ENCODE measurements at places on chromosomes 12 and 14.

DNA sequence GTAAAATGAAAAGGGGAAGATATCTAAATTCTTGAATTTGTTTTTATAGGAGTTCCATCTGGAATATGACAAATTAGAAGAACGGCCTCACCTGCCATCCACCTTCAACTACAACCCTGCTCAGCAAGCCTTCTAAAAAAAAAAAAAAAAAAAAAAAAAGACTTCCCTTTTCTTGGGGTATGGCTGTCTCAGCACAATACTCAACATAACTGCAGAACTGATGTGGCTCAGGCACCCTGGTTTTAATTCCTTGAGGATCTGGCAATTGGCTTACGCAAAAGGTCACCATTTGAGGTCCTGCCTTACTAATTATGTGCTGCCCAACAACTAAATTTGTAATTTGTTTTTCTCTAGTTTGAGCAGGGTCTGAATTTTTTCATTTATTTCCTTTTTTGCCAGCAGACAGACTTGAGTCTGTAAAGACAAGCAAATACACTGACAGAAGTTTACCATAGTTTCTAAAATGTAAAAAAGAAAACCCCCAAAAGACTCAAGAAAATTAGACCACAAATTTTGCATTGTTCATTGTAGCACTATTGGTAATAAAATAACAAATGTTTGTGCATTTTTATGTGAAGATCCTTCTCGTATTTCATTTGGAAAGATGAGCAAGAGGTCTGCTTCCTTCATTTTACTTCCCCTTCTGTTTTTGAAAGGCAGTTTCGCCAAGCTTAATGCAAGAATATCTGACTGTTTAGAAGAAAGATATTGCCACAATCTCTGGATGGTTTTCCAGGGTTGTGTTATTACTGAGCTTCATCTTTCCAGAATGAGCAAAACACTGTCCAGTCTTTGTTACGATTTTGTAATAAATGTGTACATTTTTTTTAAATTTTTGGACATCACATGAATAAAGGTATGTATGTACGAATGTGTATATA lies 12.1 kb upstream of the KCNMB4 start:
- no peak for DNase-seq

GRCh38 chr12:62732861-62733427 lies 202.0 kb downstream of the PPM1H start:
- peak; percentile 88 for DNase-seq

DNA sequence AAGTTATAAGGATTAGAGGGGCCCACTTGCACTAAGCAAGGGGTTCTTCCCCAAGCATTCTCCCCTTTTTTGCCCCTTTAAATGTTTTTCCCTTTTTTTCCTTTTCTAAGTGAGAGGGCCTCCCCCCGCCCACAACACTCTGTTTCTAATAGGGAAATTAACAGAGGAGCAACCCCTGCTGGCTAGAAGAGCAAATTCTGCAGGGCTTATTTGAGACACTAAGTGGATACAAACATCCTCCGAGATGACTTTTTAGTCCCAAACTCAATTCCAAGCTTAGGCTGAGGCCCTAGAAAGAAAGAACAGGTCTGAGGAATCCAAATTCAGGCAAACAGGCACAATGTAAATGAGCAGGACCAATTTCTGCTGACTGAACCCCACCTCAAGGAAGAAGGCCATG lies 138.9 kb downstream of the GPR65 start:
- DNase-seq, result no peak

DNA sequence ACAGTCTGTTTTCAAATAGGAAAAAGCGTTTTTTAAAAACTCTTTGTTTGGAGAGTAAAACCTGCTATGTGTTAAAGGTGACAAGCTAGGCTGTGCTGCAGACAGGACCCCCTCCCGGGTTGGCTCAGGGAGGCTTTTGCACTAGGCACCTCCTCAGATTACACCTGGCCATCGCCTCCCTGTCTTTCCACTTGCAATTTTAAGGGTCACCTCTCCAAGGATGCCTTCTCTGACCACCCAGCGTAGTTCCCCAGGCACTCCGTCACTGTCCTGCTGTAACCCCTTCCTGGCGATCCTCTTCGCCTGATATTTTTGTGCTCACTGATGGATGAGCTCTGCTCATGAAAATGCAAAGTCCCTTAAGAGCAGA lies 80.7 kb downstream of the NTF3 start:
- no peak for DNase-seq

DNA sequence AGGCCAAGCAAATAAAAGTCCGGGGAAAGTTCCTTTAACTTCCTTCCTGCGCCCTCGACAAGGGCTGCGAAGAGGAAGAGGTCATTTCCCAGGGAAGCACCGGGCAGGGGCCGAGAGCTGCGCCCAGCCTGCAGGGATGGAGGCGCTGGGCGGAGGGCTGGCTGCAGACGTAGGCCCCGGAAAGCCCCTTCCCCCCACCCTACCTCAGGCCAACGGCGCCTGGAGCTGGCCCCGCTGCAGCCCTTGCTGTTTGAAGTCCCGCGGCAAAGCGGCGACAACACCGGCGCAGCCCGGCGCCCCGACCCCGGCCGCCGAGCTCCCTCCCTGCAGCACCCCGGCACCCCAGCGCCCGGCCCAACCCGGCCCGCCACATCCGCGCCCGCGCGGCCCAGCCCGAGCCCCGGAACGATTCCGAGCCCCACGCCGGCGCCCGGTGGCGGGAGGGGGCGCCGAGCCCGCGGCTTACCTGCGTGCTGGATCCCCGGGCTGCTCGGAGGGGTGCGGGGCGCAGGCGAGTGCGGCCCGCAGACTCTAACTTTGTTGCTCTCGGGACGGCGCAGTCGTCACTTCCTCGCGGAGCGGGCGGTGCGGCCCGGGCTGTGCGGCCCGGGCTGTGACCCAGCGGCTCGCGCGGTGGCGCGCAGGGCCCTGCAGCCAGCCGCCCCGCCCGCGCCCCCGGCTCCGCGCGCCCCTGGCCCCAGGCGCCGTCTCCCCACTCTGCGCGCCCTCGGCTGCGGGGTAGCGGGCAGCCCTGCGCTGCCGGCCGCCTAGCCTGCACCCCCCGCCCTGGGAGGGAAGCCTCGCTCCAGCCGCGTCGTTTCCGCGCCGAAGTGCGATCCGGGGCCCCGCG lies 64.8 kb upstream of the PTGR2 start:
- no peak for DNase-seq

DNA sequence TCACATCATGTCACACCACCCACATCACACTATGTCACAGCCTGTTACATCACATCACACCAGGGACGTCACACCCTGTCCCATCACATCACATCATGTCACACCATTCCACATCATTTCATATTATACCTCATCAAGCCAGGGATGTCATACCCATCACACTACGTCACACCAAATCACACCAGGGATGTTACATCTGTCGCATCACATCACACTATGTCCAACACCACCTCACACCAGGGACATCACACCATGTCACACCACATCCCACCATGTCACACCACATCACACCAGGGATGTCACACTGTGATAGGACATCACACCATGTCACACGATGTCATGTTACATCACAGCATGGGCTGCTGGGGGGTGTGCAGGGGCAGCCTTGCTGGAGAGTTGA lies 110.6 kb downstream of the TMEM121 start:
- DNase-seq, result no peak

- DNase-seq, result no peak
These were observed 7.1 kb upstream of the ASB8 start for GRCh38 chr12:48164451-48164850.

DNA sequence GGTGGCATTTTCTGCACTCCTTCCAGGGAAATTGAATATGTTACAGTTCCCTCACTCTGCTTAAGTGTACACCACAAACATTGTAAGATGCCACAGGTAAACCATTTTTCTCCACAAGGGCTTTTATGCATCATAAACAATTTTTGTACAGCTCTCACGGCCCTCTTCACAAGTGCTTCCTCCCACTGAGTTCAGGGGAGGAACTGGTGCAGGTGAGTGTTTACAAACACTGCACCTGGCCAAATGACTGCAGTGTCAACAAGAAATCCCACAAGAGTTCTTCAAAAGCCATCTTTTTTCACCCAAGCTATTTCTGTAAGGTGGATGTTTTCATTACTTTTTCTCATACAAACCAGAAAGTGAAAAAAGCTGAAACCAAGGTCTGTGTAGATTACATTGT lies 973.2 kb downstream of the AACS start:
- no peak for DNase-seq

DNA sequence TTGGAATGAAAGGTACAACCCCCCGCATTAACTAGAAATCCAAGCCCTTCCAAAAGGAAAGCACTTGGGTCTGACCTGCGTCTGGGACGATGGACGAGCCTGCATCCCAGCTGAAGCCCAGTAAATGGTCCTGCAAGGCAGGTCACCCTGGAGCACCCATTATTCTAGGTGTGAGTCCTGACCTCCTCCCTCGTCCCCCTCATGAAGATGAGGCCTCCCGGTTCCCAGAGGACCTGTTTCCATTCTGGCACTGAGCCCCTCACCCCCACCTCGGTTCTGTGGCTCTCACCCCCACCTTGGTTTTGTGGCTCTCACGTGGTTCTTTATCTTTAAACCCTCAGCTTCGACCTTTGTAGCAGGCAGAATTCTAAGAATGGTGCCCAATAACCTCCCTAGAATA lies 7.3 kb downstream of the IFI27 start:
- no peak for DNase-seq

DNA sequence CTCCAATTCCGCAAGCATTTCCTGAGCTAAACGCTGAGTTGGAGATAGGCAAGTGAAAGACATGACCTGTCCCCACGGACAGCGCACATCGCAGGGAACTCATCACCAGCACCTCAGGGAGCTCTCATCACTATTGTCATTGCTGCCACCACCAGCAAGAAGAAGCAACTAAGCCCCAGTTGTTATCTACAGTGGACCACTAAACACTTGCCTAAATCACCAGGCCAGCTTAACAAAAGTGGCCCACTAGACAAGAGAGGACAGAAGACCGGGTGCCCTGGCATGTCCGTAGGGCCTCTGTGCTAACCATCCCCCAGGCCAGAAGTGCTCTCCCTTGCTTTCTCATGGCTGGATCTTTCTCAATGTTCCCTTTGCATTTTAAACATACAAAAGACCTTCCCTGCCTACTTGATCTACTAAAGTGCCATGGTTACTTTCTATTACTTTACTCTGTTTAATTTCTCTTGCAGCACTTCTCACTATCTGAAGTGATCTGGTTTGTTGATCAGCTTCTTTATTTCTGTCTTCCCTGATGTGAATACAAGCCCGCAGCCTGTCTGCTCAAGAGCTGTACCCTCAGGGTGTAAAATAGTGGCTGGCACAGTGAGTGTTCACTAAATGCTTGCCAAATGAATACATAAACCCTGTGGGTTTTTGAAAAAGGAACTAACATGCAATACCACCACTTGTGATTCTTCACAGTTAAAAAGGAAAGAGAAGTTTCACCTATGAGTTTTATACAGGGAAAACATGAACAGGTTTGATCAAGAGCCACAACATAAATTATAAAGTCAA lies 60.9 kb upstream of the RFLNA start:
- DNase-seq, result peak; percentile 90

- no peak for DNase-seq
These were observed 24.5 kb upstream of the PNMA1 start for GRCh38 chr14:73738518-73739173.

DNA sequence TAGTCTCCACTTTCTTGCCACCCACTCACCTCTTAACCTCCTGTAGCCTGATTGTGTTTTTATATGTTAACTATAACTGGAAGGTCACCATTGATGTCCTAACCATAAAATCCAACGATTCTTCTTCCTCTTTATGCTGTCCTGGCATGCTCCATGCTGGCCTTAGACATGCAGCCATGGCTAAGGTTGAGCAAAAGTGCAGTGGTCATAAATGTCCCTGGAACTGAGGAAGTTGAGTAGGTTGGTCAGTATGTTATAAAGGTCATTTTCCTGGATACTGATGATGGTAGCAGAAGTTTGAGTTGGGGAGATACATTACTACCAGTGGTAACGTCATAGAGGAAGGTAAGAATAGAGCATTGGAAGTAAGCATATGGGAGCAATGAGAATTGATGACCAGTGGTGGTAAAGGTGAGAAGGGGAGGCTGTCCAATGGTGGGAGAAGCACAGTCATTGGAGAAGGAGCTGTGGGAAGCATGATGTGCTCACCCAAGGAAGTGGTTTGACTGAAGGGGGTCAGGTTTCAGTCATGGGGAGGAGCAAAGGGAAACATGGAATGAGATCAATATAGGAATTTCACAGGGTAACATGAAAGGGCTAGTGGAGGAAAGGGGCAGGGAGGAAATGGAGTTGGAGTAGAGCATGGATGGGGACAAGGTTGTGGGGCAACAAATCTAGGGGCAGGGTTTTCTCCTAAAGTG lies 240.8 kb downstream of the DACT1 start:
- no peak for DNase-seq

- DNase-seq, result no peak
These were observed 541.2 kb downstream of the RPS29 start for GRCh38 chr14:49044981-49045380.

GRCh38 chr12:42286741-42287140 lies 39.2 kb downstream of the ZCRB1 start:
- DNase-seq, result no peak

GRCh38 chr14:64705381-64706118 lies 1.3 kb downstream of the PLEKHG3 start:
- no peak for DNase-seq

GRCh38 chr12:29053567-29053966 lies 95.5 kb upstream of the FAR2 start:
- no peak for DNase-seq

DNA sequence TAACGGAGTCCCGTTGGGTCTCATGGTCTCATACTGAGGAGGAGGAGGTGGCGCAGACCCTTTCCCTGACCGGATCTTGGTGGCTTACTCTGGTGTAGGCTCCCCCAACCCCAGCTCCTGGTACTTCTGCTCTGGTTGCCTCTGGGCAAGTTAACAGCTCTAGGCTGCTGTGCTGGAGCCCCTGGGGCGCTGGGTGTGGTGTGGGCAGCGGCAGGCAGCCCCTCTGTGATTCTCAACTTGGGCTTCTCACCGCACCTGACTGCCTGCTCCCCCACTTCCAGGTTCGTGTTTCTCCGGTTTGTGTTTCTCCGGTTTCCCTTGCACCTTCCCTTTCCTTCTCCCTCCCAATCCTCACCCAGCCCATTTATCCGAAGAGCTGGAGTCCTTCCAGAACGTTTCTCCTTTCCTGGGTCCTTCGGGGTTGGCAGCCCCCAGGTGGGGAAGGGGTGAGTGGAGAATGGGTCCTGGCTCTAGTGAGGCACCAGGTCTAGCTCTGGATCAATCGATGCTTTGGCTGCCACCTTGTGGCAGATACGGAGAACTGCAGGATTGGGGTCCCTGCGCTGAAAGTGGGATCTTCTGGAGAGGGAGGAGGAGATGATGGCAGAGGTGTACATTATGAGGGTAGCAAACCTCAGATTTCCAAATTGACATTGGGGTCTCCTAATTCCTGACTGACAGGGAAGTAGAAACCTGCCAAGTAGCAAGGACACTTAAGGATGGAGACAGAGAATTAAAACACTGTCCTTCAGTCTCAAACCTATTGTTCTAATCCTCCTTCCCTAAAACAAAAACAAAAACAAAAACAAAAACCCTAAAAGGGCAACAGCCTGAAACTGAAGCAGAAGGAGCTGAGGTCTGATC lies 8.3 kb downstream of the CISTR start:
- DNase-seq, result peak; percentile 57
